ENCODE measurements at places on chromosomes 12 and 14.

DNA sequence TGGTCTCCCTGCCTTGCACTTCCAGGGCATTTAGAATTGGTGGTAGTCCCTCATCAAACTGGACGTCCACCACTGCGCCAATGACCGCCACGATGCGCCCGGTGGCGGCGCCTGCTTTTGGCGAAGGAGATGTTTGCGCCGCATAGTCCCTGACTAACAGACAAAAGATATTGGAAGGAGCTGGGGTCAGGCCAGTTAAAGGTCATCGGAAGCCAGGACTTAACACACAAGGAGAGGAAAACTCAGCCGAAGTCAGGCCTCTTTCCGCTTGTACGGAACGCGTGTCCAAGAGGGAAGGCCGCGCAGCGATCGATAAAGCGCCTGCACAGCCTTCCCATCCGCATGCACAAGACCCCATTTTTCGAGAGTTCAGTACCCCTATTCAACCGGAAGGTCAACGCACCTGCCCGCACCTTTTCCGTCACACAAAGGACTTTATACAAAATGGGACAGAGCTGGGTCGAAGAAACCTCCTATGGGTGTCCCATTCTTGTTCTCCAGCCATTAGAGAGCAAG is 525 bp downstream of the ATP5F1B start:
- no peak for DNase-seq

DNA sequence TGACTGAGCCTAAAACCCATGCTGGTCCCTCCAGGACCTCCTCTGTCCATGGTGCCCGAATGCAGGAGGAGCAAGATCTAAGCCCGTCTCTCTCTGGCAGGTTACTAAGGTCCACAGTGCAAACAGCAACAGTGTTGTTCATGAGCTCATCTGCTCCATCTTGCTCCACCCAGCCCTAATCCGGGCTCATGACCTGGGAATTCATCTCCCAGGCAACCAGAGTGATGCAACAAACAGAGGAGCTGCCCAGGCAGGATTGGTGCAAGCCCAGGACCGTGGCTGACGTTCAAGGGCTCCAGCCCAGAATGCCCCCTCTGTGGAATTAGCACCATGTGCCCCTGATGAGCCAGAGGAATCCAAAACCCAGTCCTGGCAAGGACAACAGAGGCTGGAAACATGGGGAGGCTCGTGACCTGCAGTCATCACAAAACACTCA is 29.9 kb downstream of the HSPB8 start:
- DNase-seq, result no peak

GRCh38 chr14:26138764-26139445 is 458.9 kb downstream of the NOVA1 start:
- DNase-seq, result no peak

DNA sequence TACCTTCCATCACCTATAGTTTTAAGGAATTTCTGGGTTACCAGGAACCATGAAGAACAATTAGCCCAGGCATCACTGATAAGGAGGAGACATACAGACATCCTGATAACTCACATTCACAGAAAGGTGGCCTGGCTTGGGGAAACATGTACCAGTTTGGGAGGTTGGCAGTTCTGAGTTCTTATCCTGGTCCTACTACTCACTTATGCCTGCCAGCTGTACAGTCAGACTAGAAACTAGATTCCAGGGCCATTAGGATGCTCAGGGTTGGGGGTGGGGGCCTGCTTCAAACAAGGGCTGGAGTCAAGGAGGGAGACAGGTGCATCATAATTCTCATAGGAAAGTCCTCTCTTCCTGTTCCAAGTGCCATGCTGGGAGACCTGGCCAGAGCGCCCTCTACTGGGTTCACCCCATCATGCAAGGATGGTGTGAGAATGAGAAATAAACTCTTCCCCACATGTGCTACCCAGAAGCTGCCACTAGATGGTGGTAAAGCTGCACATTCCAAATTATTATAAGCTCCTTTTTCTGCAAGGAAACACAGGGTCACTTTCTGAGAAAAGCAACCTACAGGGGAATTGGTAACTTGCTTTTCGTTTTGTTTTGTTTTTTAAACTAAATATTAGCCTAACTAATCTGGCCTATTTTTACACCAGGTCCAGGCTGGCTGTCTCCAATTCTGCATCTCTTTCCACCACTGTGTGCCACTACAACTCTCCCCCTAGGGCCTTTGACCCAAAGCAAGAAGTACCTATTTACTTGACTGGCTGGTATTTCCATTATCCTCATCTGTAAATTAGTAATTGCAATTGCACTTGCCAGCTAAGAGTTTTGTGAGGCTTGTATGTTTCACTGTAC is 14.5 kb downstream of the OAS2 start:
- DNase-seq, result no peak

GRCh38 chr14:50489851-50490250 is 42.5 kb downstream of the MAP4K5 start:
- DNase-seq, result no peak

GRCh38 chr12:84408936-84409335 is 503.7 kb downstream of the SLC6A15 start:
- no peak for DNase-seq

GRCh38 chr14:93332397-93332852 is 411 bp downstream of the BTBD7 start:
- peak; percentile 0 for DNase-seq

GRCh38 chr12:19757317-19757877 is 318.1 kb downstream of the AEBP2 start:
- no peak for DNase-seq

GRCh38 chr12:133203344-133204263 is 22.3 kb downstream of the ZNF268 start:
- no peak for DNase-seq

DNA sequence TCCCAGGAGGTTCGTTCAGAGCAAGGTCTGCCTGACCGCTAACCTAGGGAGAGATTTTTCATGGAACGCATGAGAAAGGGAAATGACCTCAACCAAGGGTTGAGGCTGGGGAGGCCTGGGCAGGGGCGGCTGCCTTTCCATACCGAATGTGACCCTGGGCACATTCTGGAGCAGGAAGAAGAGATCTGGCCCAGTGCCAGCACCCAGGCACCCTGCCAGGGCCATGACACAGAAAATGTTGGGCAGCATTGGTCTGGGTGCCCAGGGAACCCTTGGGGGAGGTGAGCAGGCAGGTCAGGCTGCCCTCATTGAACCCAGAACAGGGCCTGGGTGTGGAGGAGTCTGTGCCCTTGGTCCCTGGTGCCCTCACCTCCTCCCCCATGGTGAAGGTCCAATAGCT is 106.8 kb downstream of the CALM1 start:
- no peak for DNase-seq

GRCh38 chr14:46985529-46986380 is 334.2 kb upstream of the RPL10L start:
- no peak for DNase-seq

- no peak for DNase-seq
These were observed 165.5 kb upstream of the DIO3 start for GRCh38 chr14:101395779-101396178.

- no peak for DNase-seq
These were observed 222.1 kb upstream of the EEA1 start for GRCh38 chr12:93151079-93151762.

DNA sequence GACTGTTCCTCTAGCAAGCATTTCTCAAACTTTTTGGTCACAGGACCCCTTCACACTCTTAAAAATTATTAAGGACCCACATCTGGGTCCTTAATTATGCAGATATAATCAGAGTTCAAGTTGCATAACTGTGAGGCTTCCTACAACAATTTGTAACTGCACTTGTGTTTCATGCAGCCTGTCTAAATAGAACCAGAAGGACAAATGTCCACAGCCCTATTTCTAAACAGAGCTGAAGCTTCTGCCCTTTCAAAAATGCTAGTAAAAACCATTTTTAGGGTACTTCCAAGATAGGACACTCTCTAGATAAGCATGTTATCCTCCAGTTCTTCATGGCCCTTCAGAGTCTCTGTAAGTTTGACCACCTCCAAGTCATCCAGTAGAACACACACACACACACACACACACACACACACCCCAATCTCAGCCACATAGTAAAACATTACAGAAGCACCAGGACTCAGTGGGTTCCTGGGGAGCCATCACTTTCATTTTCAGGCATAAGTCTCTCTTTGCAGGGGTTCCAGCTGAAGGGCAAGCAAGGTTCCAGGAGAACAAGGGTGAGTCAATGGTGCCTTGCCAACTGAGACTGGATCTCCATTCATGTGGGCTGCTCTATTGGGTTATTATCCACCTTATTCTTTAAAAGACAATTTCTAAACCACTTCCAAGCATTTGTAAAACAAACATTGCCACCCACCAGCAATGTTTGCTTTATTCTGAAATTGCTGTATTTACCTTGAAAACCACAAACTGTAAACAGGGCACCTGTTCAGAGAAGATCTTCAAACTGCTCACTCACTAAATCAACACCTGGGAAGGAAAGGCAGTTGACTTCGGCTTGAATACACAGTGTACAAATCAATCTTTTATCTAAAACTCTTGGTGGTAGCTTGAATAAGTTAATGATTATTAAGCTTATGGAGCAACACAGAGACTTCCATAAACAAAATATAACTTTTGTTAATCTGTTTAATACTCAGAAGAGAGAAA is 64.1 kb downstream of the ITPR2 start:
- DNase-seq, result no peak

GRCh38 chr14:51185754-51186153 is 54.3 kb upstream of the TMX1 start:
- no peak for DNase-seq

- no peak for DNase-seq
These were observed 284.3 kb upstream of the MDGA2 start for GRCh38 chr14:47959740-47960139.

- no peak for DNase-seq
These were observed 6.8 kb upstream of the SLC4A8 start for GRCh38 chr12:51417826-51418225.

DNA sequence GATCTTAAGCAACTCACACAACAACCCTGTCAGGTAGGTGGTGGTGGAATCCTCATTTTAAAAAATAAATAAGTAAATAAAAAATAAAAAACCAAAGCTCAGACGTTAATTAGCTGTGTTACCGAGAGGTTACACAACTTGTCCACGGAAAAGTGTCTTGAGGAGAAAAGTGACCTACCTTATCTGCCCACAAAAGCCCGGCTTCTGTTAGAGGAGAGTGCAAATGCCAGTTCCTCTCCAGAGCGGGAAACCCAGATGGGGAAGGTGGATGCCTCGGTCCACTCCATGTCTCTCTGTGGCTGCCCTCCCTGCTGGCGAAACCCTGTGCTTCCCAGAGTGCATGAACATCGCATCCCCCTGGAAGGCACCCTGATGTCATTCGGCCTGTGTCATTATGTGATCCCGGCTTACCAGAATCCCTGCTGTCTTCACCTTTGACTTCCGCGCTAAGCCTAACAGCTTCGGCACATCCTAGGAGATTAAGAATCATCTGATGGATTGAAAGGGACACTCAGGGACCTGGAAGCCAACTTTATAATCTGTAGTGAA is 6.4 kb downstream of the MLXIP start:
- DNase-seq, result no peak

- no peak for DNase-seq
These were observed 444 bp downstream of the DRAM1 start for GRCh38 chr12:101877806-101878242.

DNA sequence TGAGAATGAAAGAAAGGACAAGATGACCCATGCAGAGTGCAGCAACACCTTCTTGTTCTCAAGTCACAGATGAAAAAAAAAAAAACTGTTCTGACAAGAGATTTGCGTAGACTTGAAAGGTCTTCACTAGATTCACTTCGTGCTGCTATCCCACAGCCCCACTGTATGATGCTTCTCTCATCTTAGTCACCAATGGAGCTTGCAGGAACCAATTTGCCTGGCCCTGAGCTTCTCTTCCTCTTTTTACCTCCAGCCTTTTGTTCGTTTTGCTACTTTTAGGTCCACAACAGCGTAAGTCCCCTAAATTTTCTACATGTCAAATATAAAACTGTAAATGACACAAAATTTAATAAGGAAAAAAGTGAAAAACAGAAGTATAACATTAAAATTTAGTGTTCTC is 107.9 kb upstream of the NAP1L1 start:
- no peak for DNase-seq

DNA sequence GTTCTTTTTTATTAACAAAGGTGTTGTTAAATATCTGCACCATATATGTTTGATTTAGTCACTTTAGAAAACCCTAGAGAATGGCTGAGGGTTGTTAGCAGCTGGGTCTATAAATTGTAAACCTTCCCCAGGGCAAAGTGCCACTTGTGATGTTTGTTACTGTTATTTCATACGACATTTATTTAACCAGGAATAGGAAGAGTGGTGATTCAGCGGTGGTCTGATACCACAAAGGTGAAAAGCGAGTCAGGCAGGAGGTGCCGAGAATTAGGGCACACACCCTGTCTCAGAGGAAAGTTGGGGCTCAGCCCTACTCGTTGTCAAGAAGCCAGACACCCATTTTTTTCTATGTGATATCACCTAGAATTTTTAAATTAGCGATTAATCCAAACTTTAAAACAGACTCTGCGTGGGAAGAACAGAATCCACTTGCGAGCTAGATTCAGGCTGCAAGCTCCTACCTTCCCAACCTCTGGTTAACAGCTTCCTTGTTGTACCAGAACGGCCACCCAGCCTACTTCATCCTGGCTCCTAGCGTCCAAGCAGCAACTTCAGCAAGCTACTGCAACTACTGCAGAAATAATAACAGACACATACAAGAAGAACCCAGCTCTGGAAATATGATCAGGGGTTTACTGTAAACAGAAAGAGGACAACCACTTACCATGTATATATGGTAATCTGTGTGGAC is 126.7 kb downstream of the TMEM132D start:
- DNase-seq, result no peak

DNA sequence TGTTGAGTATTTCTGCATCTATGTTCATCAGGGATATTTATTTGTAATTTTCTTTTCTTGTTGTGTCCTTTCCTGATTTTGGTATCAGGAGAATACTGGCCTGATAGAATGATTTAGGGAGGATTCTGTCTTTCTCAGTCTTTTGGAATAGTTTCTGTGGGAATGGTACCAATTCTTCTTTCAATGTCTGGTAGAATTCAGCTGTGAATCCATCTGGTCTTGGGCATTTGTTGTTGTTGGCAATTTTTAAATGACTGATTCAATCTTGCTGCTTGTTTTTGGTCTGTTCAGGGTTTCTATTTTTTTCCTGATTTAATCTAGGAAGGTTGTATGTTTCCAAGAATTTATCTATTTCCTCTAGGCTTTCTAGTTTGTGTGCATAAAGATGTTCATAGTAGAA is 170.9 kb upstream of the PDE3A start:
- no peak for DNase-seq

DNA sequence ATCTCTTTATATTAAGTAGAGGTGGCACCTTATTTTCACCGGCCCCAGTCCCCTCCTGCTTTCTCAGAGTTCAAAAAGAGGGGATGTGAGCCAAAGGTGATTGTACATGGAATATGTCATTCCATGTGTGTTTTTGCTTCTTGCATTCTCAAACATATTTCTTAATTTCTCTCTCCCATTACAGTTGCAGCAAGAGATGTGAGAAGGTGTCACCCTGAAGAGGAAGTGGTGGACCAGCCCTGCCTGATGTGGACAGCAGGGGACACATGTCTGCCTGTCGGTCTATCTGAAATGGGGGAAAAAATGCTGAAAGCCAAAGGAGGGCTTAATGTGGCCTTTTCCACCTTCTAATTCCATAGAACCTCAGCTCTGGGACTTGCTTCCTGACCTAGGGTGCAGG is 1.9 kb upstream of the FOXN3 start:
- no peak for DNase-seq

GRCh38 chr12:126538888-126539287 is 1473.7 kb downstream of the AACS start:
- DNase-seq, result no peak

Data from stimulated activated CD8-positive, alpha-beta memory T cell treated with anti-CD3 and anti-CD28 coated beads, Interleukin-7, amount 100 ng/mL, for 1 hour (primary cell).